ENCODE measurements at places on chromosomes 16 and 17.

- no peak for DNase-seq
These were observed 2.3 kb downstream of the KSR1 start for GRCh38 chr17:27458524-27458908.

DNA sequence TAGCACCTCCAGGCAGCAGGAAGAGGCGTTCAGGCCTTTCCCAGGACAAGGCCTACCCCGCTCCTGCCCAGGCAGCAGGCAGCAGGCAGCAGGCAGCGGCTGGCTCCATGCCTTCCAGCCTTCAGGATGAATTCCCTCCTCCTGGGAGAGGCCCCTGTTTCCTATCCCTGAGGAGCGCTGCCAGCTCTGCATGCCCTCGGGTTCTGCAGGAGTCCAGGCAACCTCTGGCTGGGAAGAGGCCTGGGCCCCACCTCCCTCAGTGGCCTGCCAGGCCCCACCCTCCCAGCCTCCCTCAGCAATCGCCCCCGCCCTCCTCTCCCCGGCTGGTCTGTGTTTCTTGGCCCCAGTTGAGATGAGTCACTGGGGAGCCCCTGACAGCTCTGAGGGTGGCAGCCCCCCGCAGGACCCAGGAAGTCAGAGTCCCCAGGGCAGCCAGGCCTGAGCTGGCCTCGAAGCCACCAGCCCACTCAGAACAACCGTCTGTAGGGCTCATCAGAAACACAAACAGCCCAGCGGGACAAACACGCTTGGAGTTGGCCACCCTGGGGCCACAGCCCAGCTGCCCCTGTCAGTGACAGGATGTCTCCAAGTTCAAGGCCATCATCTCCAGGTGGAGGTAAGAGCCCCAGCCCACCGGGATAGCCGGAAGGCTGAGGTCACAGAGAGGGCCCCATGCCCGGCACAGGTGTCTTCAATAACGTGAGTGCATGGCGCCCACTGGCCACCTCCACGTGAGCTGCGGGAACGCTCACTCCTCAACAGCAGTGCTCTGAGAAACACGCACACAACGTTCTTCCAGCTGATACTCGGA lies 39.5 kb upstream of the CIBAR2 start:
- DNase-seq = no peak

DNA sequence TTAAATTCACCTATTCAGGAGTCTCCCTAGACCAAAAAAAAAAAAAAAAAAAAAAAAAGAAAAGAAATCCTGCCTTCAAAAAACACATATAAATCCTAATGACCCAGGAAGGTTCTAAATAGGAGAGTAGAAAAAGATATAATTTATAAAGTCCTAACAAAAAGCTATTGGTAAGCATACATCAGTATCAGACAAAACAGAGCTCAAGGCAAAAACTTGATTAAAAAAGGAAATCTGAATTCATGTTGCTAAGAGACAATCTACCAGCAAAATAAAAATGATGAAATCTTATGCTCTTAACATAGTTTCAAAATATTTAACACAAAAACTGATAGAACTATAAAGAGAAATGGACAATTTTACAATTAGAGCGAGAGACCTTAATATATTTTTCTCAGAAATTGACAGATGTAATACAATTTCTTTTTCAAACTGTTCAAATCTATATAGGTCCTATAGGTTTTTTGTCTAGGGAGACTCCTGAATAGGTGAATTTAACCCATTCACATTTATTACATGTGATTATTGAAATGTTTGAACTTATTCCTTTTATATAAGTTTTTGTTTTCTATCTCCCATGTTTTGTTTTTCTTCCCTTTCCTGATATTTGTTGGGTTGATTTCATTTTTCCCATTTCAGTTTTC lies 57.0 kb downstream of the NT5M start:
- no peak for DNase-seq

DNA sequence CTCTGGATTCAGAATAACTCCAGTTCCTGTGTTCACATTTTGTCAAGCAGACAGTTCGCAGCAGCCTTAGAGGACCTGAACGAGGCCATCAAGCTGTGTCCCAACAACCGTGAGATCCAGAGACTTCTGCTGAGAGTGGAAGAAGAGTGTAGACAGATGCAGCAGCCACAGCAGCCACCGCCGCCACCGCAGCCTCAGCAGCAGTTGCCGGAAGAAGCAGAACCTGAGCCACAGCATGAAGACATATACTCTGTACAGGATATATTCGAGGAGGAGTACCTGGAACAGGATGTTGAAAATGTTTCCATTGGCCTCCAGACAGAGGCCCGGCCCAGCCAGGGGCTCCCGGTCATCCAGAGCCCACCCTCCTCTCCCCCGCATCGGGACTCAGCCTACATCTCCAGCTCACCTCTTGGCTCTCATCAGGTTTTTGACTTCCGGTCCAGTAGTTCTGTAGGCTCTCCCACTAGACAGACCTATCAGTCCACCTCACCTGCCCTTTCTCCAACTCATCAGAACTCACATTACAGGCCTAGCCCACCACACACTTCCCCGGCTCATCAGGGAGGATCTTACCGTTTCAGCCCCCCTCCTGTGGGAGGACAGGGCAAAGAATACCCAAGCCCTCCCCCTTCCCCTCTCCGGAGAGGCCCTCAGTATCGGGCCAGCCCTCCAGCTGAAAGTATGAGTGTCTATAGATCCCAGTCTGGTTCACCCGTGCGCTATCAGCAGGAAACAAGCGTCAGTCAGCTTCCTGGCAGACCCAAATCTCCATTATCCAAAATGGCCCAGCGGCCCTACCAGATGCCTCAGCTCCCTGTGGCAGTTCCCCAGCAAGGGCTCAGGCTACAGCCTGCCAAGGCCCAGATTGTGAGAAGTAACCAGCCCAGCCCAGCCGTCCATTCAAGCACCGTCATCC lies 25.9 kb downstream of the CYB561 start:
- no peak for DNase-seq

GRCh38 chr16:8594149-8594666 lies 3.9 kb upstream of the TMEM114 start:
- DNase-seq = no peak

GRCh38 chr17:48718227-48718760 lies 4.0 kb downstream of the PRAC1 start:
- no peak for DNase-seq

- no peak for DNase-seq
These were observed 1.9 kb upstream of the MT1E start for GRCh38 chr16:56623637-56624036.

- DNase-seq = no peak
These were observed 68.5 kb downstream of the RPTOR start for GRCh38 chr17:80612997-80613731.

DNA sequence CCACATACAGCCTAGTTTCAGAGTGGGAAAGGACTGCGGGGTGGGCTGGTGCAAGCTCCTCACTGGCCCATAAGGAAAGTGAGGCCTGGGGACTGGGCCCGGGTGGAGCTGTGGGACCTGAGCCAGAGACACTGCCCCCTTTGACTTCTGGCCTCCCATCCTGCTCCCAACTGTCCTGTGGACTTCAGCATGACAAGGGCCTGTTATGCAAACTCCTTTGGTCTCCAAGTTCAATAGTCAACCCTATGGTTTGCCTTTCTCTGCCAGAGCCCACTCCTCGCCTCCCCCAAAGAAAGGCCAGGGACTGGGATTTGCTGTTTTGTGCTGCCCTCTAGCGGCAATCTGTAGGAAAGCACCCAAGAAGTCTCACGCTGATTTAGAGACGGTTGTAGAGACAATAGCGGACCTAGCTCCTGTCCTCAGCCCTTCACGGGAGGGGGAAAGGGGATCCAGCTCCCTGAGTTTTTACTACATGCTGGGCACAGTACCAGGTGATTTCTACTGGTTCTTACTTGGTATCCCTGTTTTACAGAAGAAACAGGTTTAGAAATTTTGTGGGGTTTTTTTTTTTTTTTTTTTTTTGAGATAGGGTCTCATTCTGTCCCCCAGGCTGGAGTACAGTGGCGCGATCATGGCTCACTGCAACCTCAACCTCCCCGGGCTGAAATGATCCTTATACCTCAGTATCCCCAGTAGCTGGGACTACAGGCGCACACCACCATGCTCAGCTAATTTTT lies 1.2 kb upstream of the TLCD3B start:
- DNase-seq = no peak

DNA sequence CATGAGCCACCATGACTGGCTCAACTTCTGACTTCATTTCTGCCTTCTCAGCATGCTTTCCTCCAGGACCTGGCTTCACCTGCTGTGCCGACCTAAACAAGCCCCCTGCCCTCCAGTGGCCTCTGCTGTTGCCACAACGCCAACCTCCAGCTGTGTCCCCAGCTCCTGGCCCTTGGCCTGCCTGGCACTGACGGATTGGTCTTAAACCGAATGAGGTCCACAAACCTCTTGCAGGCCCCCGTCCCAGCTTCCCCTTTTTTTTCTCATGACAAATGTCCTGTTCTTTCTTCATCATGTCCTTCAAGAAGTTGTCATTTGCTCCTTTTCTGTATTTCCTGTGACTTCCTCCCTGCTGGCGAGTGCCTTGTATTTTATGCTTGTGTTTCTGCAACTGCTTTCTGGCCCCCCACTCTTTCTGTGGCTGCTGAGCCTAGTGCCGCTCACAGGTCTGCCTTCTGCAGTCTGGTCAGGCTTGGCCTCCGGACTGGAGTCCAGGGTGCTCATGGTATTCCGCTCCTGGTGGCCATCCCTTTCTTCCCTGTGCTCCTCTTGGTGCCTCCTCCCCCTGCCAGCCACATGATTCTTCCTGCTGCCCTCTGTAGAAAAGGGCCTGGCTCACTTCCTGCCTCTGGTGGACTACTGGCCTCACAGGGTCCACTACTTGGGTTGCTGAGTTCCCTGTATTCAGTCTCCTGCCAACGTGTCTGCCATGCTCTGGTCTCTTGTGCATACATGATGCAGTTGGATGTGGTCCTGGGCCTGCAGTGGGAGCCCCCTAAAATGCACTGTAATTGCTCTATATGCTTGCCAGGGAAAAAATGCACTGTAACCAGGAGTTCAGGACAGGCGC lies 2.9 kb downstream of the ATP6V0C start:
- DNase-seq = no peak

DNA sequence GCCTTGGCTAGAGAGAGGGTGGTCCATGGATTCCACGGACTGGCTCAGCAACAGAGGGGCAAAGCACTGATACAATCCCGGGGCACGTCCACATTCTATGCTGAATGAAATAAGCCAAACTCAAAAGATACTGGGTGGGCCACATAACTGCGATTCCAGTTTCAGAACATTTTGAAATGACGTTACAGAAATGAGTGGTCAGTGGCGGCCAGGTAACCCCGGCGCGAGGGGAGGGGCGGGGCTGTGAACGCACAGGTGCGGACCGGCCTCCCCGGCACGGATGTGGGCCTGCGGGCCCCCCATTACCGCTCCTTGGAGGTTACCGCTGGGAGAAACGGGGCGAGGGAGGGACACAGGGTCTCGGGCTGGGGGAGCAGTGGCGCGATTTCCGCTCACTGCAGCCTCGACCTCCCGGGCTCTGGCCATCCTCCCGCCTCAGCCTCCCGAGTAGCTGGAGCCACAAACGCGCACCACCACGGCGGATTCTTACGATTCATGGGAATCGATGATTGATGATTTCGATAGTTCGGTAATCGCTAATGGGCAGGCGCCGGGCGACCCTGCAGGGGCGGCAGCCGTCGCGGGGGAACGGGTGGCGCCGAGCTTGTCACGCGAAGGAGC lies 559 bp downstream of the MVD start:
- DNase-seq = no peak

- DNase-seq = no peak
These were observed 3.0 kb downstream of the NGFR start for GRCh38 chr17:49498029-49498615.

DNA sequence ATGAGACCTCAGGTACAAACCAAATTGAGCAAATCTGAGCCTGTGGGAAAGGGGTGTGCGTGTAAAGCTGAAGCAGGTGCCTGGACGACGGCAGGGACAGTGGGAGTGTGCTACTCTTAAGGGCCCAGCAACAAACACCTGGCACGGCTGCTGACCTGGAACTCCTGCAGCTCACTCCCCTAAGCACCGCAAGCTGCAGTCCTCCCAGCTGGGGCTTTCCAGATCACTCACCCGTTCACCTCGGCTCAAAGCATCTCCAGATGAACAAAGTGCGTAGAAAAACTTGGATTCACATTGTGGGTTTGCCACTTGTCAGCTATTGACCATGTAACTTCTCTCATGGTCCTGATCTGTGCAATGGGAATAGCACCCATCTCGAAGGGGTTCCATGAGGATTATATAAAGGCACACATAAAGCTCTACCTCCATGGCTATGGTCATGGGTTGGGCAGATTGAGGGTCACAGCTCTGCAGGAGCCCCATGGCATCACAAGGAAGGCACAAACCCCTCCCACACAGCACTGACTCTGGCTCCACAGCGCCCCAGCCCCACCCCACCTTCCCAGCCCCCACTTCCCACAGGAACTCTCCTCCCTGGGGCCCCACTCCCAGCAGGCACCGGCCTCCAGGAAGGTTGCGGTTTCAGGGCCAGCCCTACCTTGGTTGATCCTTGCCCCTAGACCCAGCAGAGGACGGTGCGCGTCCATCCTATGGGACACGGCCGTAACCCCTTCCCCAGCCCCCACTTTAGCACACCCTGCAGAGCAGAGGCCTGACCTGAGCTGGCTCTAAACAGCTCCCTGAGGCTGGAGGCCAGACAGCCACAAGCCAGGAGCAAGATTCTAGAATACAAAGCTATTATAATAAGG lies 21.9 kb downstream of the ST3GAL2 start:
- DNase-seq = no peak

GRCh38 chr16:28167730-28168129 lies 44.0 kb downstream of the XPO6 start:
- no peak for DNase-seq

DNA sequence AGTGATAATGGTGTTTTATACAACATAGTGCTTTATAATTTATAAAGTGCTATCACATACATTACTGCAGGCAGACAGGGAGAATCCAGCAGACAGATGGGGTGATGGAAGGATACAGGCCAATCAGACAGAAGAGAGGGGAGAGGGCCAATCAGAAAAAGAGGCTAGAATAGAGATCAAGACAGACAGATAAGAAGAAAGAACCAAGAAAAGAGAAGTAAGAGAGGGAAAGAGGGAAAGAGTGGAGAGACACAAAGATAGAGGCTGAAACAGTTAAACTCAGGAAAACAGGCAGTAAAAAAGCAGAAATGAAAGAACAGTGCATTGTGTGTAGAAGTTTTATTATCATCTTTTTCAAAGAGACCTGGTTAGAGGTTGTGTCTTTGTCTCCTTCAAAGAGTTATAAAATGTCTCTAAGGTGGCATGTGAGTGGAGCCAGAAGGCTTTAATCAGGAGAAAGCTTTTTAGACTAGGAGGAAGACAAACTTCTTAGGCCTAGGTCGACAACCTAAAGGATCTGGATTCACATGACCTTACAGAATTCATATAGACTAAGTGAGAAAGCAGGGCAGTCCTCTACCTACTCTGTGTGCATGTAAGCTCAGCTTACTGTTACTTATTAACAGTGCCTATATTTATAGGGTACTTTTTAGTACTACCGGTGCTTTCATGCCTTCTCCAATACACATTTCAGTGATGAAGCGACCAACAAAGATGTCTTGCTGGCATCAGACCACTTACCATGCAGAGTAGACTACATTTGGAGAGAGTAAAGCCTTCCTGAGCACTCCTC lies 8.3 kb upstream of the CHD3 start:
- DNase-seq = no peak

DNA sequence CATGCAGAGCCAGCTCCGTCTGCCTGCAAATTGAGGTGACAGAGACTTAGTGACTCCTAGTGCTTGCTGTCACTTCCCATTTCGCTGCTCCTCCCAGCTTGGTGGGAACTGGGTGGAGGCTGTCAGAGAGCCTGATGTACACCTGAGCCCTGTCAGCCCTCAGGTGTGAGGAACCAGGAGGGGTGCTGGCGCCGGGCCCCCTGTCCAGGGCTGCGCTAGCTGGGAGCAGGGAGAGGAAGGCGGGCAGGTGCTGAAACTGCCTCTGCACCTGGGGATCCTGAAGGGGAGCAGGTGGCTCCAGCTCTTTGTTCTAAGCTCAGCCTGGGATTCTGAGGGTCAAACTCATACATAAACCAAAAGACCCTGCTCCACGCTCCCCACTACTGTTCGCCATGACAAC lies 10.8 kb upstream of the WSCD1 start:
- no peak for DNase-seq
